ENCODE measurements at places on chromosomes 1 and 21. TPM values are rescaled to one million over a fixed set of nuclear protein-coding genes. Genes with fewer than 3 reads are reported as not detected.

GSTM4 gene
- polyA plus RNA-seq: 16.7 TPM

USP33 gene
- 27.4 TPM for polyA plus RNA-seq

GRCh38 chr1:204870160-204870912 lies at the start of gene NFASC:
TSS of gene NFASC (plus strand) at chr1:204870862. CDS start at chr1:204944316, 73,454 bp downstream.
- DNase-seq: no peak

DNA sequence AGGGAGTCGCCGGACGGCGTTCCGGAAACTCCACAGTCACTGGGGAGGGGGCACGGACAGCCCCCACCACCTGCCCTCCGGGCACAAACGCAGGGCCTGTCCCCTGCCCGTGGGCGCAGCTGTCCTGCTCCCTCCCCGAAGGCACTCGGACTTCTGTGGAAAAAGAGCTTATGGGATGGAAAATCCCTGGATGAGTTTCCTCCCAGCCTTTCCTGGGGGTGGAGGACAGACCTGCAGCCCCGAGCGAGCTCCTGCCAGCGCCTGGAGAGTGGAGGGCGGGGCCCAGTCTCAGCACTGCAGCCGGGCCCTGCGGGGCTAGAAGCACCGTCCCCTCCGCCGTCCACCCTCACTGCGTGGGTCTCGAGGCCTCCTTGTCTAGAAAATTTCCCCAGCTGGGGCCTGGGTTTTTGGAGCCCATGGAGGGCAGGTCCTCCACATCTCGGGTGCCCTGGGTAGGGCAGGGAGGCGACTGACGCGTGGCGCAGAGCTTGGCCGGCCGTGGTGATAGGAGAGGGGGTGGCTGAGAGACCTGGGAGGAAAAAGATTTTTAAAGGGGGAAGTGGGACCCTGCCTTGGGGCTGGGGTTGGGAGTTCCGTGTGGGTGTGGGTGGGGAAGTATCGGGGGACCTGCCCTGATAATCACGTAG lies 6.4 kb upstream of the COL6A1 start:
- peak; percentile 93 for DNase-seq

GRCh38 chr1:153150846-153151245 lies at the start of gene SPRR2G:
TSS of gene SPRR2G (minus strand) at chr1:153150890. CDS start at chr1:153150110, 780 bp downstream.
- DNase-seq: no peak

DNA sequence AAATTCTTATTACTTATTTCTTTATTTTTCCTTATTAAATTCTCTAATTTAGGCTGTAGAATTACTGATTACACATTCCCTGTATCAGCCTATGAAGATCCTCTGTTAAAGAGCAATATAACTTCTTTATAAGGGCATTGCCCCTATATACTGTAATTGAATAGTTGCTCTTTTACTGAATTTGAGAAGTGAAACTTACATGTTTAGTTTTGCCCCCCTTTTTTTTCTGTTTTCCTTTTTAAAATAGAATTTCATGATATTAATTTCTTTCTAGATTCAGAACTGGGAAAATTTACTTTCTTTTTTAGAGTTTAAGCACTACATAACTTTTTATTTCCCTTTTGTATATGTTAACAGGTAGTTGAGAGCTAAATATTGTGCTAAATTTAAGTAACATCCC lies 29.5 kb upstream of the PGM1 start:
- DNase-seq: no peak

- no peak for DNase-seq
Measured at GRCh38 chr21:46243325-46243724, 14.8 kb upstream of the LSS start.

GRCh38 chr1:167927046-167927754 lies 9.3 kb upstream of the DCAF6 start:
- no peak for DNase-seq

DNA sequence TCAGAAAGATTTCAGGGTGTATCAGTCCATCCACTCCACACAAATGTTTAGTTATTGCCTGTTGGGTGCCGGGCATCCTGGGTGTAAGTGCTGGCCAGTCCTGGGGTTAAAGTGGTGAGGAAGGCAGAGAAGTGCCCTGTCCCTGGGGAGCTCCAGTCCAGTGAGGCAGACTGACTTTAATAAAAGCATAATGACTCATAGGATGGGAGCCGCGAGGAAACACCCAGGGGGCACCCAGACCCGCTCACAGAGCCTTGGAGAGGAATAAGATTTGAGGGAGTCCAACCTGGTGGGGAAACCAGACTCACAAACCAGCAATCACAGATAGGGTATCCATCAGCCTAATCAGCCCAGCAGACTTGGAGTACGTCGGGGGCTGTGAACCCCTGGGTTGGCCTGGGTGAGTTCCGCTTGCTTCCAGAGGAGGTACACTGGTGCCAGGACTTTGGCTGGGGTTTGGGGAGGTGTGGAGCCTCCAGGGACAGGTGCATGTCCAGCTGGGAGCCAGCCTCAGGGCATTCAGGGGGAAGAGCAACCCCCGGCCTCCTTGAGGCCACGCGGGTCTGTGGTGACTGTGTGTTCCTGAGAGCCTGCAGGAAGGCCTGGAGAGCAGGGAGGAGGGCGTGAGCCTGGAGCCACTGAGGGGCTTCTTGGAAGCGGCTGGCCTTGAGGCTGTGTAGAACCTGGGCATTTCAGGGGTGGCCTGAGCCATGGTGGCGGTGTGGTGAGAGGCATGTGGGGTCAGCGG lies 3.7 kb downstream of the PEAR1 start:
- no peak for DNase-seq

DNA sequence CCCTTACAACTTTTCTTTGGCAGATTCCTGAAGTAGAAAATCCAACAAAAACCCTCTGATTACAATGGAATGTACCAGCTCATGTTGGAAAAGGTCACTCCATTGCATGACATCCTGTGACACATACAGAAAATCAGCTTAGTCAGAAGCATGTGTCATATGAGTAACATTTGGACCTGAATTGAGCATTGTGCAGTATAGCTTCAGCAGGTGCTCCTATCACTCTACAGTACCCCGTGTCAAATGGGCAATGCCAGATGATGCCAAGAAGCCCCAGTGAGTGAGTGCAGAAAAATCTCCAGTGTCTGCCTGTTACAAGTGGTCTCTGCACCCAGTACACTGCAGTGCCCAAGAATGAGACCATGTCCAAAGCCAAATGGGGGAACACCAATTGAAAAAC lies 129.7 kb upstream of the RUNX1 start:
- DNase-seq: peak; percentile 86

All from muscle of leg (tissue), 16 donors.